ENCODE measurements at places on chromosomes 3 and 15. TPM values are rescaled to one million over a fixed set of nuclear protein-coding genes. Genes with fewer than 3 reads are reported as not detected.

- no peak overlapping the region for H3K27ac ChIP-seq
- H3K36me3 ChIP-seq, result no peaks in the 10 kb centered on the region
- DNase-seq, result no peak
- H3K27me3 ChIP-seq, result peaks cover 5% of the 10 kb centered on the region
- no peak overlapping the region for H3K4me3 ChIP-seq
Measured at GRCh38 chr3:59517388-59517787, 467.6 kb upstream of the CFAP20DC start.

- no peak overlapping the region for H3K27ac ChIP-seq
- DNase-seq, result no peak
- H3K27me3 ChIP-seq, result no peaks in the 10 kb centered on the region
Measured at GRCh38 chr3:50008931-50009330, 69.0 kb downstream of the RBM6 start.

HIGD2B gene
- total RNA-seq, result not detected

CFAP44 gene
- total RNA-seq, result 1.7 TPM

Measured in endothelial cell (in vitro differentiated cells).